ENCODE measurements at places on chromosomes 6 and 20.

DNA sequence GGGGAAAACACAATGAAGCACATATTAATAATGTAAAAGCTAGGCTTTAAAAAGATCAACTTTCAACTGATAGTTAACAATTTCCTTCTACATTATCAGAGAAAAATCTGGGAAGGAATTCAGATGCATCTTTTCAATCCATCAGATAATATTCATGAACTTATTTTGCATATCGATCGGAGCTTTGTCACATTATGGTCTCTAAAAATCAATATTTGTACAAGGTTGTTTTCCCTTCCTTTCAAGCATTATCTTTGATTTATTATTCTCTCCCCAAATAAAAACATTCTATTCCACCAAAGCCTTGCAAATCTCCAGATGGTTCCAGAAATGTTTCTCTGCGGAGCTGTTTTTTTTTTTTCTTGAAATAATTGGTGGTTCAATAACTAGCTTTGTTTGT, 101.9 kb downstream of the GPR63 start:
- DNase-seq = no peak

DNA sequence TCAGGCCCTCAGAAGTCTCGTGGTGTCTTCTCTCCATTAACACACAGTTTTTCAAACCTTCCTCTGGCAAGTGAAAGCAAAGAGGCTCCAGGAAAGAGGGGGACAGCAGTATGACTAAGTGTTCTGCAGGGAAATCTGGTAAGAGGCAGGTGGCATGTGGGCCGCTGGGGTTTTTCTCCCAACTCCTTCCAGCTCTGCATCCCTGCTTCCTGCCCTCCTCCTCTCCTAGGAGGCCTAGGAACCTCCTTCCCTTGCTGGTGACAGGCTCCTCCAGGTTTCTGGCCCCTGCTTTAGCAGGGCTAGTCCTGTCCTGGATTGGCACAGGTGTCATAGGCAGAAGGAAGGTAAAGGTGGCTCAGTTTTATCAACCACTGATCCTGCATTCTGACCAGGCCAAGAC, 7.6 kb upstream of the ITCH start:
- DNase-seq = no peak

DNA sequence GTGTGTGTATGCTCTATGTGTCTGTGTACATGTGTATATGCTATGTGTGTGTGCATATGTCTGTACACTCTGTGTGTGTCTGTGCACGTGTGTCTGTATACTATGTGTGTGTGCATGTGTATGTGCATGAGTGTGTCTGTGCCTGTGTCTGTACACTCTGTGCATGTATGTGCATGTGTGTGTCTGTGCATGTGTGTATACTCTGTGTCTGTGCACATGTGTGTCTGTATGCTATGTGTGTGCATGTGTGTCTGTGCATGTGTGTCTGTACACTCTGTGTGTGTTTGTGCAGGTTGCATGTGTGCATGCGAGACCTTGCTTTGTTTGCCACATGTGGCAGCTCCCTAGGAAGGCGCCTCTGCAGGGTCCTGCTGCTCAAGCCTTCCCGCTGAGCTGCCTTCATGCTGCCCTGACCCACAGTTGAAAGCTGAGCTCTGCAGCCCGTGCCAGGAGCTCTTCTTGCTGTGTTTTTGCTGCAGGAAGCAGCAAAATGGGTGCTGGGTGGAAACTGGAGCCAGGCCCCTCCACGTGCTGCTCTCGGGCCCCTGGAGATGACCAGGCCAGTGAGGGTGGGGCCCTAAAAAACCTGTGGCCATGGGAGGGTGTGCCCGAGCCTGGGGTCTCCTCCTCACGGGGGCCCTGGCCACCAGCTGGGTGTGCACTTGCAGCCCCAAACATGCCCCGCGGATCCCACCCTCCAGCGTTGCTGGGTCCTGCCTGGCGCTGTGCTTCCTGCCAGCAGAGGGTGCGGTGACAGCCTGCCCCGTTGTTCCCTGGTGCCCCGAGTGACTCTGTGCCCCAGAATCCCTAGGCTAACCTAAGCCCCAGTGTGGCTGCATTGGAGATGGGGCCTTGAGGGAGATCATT, 109.1 kb downstream of the DACT2 start:
- no peak for DNase-seq

GRCh38 chr20:11912659-11913415, 4.9 kb upstream of the BTBD3 start:
- no peak for DNase-seq

DNA sequence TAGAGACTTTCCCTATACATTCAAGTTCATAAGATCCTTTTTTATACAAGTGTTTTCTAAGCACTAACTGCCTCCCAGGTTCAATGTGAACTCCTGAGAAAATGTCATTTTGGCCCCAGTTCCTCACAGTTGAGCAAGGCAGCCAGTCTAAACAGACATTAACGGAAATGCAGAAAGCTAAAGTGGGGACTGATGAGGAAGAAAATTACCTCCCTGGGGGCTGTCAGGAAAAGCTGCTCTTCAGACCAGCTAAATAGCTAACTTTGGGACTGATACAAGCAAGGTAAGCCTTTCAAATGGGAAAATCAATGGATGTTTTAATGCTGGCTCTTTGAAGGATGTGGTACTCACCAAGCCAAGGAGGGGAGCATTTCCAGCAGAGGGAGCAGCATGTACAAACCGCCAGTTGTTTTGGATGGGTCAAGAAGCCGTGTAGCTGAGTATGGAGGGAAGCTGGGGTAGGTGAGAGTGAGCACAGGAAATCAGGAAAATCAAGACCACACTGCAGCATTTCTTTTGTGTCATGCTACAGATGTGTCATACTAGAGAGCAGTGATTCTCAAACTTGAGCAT, 180.8 kb upstream of the CHD6 start:
- no peak for DNase-seq

GRCh38 chr6:148507774-148508173, 165.1 kb downstream of the SASH1 start:
- no peak for DNase-seq

DNA sequence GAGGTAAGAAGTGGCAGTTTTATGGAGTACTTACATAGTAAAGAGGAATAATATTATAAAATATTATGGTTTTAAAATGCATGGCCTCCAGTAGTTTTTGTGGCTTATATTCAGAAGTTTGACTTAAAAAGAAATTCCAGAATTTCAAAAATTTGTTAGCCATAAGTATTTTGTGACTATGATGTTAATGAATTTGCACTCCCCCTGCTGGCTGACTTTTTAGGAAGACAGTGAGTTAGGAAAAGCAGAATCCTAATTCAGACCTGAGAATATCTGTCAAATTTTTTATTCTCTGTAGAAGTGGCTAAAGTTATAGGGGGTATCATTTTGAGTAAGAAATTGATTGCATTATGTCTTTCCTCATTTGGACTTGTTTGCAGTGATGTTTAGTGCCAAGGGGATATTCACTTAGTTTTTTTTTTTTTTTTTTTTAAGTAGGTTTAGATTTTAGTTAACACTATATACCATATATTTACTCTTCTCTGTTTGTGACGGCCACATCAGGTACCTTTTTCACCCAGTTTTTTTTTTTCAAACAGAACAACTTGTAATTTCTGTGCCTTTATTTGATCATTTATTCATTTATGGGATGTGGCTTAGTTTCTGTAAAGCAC, 40.8 kb downstream of the ZFAND3 start:
- DNase-seq = no peak

All from T-helper 9 cell (primary cell).